Activated effector memory CD4-positive, alpha-beta T cell treated with anti-CD3 and anti-CD28 coated beads, Interleukin-2, amount 50 U/mL, for 16 hours (primary cell): ENCODE measurements at places on chromosomes 12 and 14.

DNA sequence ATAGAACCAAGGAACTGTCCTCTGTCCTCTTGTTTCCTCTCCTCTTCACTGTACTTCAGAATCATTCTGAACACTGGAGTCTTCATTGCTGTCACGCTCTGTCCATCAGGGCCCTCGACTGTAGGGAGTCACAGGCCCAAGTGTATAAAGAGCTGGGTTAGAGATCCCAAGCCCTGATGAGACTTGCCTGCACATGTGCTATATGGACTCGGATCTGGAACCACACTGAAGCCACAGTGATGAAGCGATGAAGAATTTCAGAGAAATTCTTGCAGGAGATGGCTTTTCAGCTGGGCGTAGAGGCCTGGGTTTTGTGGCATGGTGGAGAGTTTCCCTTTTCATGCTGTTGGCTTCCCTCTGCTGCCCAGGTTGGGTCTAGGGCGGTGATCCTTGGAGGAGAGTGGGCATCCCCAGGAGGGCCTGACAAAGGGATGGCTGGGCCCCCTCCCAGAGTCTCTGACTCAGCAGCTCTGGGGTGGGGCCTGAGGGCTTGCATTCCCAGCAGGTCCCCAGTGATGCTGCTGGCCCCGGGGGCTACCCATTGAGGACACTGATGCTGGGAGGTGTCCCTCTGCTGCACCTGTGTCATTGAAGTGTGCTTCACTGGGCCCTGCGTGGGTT is 39.6 kb upstream of the YY1 start:
- no peak for DNase-seq

DNA sequence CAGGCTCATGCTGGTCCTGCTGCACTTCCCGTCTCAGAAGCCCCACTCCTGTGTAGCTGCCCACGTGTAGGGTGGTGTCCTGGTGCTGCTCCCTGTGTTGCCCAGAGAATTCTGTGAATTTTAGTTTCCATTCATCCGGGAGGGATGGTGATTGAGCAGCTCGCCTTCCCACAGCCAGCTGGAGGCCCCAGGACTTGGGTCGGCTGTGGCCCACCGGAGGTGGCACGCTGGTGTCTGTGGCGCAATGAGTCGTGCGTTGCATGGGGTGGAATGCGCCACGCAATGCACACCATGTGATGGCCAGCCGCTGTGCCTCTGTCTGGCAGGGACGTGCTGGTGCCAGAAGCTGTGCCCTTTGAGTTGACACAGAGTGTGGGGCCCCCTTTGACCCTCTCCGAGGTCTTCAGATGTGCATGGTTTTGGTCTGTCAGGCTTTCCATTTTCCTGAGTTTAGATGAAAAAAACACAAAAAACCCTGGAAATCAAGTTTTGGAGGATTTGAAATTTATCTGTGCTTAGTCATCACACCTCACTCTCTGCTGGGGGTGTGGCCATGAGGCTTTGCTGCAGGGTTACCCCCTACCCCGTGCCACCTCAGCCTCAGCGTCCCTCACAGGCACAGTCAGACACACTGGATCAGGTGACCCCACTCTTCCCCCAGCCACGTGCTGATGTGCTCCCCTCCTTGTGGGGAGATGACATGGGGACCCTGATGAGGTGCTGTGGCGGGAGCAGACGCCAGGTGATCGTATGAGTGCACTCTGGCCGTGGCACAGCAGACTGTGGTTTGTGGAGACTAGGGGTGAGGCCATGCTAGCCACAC is 64.6 kb downstream of the EP400 start:
- DNase-seq = peak; percentile 60

- no peak for DNase-seq
Measured at GRCh38 chr14:88630565-88630964, 67.7 kb downstream of the ZC3H14 start.

DNA sequence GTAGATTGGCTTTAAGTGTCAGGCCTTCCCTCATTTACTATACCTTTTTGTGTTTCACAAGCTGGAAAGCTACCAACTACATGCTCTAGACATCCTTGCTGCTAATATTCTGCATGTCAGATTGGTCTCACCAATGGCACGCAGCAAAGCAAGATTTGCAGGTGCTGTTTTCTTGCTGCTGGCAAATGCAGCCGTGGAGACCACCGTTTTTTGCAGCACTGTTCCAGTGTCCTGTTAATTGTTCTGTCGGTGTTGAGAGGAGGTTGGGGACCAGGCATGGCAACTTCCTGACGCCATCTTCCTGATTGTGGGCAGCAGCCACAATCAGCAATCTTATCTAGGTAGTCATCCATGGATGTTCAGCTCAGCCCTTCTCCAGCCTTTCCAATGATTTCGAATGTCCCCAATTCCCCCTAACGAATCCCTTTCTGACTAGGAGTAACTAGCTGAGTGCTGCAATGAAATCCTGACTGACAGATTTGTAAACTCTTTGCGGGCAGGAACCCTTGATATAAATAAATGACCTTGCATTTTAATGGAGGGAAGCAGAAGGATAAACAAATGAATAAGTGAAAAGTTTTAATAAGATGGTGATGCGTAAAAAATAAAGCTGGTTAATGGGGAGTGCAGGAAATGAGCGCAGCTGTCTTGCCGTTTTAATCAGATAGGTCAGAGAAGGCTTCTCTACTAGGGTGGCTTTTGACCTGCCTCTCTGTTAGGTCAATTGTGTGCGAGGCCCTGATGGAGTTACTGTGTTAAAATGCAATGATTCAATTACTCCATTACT is 574 bp upstream of the CRADD start:
- DNase-seq = no peak

DNA sequence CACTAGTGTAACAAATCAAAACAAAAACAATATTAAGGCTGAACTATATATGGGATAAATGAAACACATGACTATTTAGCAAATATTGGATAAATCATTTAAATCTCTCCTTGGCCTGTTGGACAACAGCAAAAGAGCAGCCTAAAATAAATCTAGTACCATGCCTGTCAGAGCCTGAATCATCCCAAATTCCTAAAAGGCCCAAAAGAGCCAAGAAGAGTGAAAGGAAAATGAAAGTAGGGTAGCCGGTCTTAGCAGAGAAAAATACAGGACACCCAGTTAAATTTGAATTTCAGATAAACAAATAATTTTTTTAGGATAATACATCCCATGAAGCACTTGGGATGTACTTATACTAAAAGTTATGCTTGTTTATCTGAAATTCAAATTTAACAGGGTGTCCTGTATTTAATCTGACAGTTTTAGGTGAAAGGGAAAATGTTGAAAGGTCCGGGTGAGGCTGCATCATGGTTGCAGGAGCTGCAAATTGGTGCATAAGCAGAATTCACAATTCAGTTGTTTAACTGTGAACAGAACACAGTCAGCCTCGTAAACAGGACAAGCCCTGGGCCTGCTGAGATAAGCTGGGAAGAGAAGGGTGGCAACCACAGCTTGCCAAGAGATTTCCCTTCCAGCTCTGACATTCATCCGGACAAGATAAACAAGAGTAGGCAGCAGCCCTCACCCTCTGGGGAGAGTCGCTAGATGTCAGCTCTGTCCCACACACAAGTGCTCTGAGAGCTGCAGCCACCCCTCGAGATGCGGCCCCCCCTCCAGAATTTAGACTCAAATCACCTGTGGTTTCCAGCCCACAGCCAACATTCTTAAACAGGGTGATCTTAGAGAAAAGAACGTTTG is 30.3 kb downstream of the DMAC2L start:
- DNase-seq = no peak

- no peak for DNase-seq
Measured at GRCh38 chr12:47359310-47360092, 279.7 kb upstream of the AMIGO2 start.

- DNase-seq = no peak
Measured at GRCh38 chr12:25996677-25997076, 38.2 kb downstream of the RASSF8 start.

- DNase-seq = no peak
Measured at GRCh38 chr12:1814266-1814665, 6.1 kb upstream of the LRTM2 start.

- DNase-seq = no peak
Measured at GRCh38 chr12:74408601-74409166, 129.0 kb upstream of the ATXN7L3B start.

- DNase-seq = peak; percentile 49
Measured at GRCh38 chr12:117032593-117033381, 66.4 kb downstream of the TESC start.
